Mucosa of descending colon (tissue), 3 donors: ENCODE measurements at places on chromosomes 6 and 20.

DNA sequence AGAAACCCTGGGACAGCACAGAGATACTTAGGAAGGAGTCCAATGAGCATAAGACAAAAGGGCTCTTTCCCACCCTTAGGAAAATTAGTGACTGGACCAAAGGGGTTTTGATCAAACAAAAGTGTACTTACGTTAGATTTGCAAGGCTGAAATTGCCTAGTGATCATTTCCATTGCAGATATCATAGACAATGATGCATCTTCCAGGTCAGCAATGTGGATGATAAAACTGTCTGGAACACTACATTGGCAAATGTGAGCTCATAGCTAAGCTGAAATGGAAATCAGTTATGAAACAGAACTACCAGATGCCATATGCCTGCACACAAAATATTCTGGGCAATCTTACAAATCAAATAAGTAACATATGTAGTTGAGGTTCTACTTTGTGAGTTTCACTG lies 34.0 kb downstream of the LY86 start:
- no peak for DNase-seq

GRCh38 chr6:40626886-40627285 lies 39.7 kb upstream of the LRFN2 start:
- no peak for DNase-seq

GRCh38 chr6:105179244-105180065 lies at the start of gene POPDC3:
POPDC3 (minus strand) TSS chr6:105180014; CDS start chr6:105161909, 18,105 bp downstream.
- peak; percentile 36 for DNase-seq

DNA sequence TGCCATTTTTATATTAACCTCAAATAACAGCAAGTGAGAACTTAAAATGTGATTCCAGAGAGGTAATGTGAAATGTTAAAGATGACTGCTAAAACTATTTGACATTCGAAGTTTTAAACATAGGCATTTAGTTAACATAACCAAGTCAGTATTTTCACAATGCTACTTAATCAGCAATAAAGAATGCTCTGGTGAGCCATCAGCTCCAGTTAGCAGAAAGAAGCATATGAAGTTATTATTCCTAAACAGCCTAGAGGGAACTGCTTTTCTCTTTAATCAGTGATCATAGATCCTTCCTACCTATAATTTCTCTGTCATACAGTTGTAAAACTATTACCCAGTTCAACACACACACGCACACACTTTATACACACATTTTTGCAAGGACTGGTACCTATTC lies 60.1 kb downstream of the MMS22L start:
- no peak for DNase-seq

DNA sequence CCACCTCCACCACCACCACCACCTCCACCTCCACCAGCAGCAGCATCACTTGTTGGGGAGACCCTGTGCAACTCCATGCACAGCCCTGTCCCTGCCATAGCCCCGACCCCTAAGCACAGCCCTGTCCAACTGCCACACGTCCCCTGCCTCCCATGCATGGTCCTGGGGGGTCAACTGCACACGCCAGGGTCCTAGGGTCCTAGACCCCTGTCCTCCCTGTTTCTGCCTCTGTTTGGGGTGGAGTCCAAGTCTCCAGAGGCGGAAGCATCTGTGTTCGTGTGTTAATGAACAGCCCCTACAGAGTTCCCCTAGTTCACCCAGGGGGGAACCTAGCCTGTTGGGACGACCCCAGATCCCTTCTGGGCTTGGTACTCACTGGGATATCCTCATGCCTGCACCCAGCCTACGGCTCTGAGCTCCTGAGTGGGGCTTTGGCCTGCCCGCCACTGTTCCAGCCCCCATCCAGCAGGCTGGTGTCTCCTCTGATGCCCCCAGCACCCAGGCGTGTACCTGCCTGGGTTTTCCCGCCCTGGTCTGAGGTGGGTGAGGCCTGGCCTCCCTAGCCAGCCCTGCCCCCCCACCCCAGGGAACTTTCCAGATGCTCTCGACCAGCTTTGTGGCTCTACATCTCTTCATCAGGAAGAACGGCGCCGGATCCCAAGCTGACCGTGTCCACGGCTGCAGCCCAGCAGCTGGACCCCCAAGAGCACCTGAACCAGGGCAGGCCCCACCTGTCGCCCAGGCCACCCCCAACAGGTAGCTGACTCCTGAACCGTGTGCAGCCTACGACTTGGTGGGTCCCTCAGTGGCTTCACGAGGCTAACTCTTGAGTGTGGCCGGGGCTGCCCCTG lies 2.5 kb upstream of the TNFRSF6B start:
- DNase-seq, result no peak

- DNase-seq, result no peak
Observed at GRCh38 chr6:11432713-11433450, 104.7 kb upstream of the TMEM170B start.

DNA sequence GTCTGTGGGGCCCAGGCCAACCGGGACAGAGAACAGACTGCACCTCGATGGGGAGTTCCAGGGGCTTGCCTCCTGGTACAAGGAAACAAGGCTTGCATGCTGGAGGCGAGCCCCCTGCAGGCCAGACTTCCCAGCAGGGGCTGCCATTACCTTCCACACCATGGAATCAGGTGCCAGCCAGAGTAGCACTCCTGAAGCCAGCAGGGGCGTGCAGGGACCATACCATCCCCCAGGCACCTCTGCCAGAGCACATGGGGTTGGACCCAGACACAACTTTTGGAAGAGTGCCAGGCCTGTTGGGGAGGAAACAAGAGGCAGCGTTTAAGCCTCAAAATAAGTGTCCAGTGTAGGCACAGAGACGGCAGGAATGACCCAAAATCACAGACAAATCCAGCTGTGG lies 6.5 kb downstream of the DDO start:
- DNase-seq, result no peak

GRCh38 chr6:144217264-144217663 lies 66.9 kb downstream of the STX11 start:
- DNase-seq, result peak; percentile 6

DNA sequence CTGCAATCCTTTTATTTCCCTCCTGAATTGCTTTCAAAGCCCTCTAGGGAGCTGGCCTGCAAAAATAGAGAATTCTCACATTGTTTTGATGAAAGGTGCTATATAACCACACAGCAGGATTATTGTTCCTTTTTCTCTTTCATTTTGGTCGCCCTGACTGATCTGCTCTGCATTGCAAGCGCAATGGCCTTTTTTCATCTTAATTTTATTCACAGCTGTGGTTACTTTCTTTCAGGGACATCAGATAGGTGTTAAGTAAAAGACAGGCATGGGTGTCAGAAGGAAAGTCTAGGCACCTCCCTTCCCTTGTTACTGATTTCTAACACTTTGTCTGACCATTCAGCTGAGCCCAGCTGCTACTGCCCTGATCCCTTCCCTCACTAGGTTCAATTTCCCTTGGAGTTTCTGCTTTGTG lies 850.5 kb upstream of the MAP3K7 start:
- DNase-seq, result no peak

GRCh38 chr6:95318137-95318536 lies 259.2 kb upstream of the MANEA start:
- DNase-seq, result no peak

DNA sequence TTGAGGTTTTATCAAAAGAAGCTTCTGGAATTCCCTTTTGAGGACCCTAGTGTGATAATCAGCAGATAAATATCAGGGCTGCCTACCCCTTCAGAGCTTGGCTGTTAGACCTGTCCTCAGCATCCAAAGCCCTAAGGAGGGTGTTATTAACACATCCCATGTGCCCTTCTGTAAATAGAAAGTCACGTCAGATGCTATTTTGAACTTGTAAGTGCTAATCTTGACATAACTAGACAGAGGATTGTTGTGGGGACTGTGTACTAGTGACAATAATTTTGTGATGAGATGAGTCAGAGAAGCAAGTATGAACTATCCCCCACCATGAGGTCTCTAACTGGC lies 4.9 kb upstream of the LAMA4 start:
- DNase-seq, result no peak

DNA sequence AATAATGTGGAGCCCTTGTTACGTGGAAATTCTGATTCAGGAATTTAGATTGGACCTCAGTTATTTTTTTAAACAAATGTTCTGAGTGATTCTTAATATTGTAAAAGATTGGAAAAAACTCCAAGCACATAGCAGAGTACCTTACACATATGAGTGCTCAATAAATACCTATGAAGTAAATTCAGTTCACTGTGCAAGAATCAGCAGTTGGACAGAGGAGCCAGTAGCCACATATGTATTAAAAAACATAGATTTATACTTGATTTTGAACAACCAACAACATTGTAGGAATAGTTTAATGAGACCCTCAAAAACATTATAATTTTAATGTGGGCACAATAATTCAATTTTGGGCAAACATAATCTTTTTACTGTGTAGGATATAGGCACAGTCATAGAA lies 109.3 kb upstream of the B3GAT2 start:
- DNase-seq, result no peak

- DNase-seq, result no peak
Observed at GRCh38 chr6:56151609-56152224, 95.7 kb downstream of the COL21A1 start.

DNA sequence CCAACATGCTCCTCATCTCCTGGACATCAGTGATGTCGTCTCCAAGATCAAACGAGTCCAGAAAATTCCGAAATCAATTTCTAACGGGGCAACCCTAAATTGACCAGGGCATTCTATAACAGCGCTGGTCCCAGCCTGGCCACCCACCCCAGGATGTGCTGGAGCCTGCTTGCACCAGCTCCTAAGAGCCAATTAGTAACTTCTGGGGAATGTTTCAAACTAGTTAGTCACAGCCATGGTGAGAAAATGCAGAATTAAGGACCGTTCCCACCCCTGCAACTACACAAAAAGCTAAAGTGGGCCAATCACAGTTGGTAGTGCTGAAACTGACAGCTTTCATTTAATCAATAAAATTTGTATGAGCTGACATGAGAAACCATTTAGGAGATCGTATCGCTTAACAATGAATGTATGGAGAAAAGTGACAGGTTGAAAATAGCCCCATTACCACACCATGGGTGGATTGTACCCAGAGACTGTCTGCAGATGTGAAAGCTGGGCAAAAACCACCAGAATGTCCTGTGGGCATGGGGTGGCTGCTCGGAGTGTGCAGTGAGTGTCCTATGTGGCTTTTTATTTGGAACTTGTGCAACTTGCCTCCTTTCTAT lies 165.7 kb upstream of the AFDN start:
- DNase-seq, result no peak

GRCh38 chr6:11212664-11213063 lies 19.8 kb downstream of the NEDD9 start:
- no peak for DNase-seq

DNA sequence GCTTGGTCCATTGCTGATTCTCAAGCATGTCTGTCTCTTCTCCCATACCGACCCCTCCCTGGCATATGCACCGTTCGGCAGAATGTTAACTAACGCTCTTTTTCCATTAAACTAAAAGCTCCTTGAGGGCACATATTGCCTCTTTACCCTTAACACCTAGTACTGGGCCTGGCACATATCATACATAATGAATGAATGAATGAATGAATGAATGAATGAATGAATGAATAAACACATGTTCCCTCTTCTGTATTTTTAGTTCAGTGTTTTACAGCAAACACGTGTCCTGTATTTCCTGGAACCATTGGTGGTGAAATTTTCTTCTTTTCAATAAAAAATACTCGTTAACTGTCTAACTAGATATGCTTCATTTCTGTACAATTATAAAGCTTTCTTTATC lies 174.4 kb upstream of the DTNBP1 start:
- no peak for DNase-seq

DNA sequence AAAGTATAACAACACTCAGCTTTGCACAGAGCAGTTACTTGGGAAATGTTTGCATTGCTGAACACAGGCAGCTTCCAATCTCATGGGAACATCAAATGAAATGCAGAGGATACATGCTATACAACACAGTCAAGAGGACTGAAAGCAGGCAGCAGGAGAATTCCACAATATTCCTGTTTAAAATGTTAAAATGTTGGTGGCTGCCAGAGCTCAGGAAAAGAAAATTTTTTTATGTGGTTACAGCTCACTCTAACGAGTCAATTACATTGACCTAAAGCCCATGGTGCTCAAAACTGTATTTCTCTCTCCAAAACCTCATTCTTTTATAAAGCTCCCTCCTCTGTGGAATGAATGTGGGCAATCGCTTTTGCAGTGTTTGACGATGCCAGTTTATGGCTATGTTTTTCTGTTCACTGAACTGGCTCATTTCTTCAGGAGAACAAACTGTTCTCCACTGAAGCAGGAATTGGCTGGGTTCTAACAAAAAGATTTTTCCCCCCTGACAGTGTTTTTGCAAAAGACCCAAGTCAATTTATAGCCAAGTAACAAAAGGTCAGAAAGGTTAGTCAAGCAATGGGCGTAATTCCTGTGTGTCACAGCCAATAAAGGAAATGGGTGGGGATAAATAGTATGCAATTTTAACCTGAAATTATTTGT lies 69.0 kb downstream of the ZHX3 start:
- DNase-seq, result no peak

DNA sequence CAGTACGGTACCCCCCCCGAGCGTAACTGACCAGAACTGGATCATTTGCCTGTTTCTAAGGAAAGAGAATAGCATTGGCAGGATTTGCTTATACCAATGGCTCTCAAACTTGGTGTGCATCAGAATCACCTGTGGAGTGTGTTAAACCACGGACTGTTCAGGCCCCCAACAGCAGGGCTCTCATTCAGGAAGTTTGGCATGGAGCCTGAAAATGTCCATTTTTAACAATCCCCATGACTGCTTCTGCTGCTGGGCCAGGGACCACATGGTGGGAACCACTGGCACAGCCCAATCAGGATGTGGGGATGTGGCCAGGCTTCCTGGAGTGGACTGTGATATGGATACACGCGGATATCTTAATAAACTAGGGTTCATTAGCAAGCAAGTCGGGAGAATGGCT lies 53.9 kb downstream of the GTF2H5 start:
- no peak for DNase-seq

DNA sequence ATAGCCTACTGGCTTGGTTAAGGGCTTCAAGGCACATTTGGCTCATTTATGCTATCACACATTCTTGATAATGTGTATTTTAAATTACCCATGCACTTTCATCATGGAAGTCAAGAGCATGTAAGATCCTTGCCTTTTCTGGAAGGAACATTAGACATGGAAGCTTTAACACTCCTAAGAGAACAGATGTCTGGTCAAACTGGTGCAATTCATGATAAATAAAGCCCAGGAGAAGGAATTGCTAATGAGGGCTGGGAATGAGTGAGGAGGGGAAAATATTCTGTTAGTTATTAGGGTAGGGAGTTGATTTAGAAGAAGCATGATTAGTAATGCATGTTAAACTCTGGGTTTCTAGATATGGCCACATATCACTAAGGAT lies 688.6 kb upstream of the CITED2 start:
- DNase-seq, result no peak

DNA sequence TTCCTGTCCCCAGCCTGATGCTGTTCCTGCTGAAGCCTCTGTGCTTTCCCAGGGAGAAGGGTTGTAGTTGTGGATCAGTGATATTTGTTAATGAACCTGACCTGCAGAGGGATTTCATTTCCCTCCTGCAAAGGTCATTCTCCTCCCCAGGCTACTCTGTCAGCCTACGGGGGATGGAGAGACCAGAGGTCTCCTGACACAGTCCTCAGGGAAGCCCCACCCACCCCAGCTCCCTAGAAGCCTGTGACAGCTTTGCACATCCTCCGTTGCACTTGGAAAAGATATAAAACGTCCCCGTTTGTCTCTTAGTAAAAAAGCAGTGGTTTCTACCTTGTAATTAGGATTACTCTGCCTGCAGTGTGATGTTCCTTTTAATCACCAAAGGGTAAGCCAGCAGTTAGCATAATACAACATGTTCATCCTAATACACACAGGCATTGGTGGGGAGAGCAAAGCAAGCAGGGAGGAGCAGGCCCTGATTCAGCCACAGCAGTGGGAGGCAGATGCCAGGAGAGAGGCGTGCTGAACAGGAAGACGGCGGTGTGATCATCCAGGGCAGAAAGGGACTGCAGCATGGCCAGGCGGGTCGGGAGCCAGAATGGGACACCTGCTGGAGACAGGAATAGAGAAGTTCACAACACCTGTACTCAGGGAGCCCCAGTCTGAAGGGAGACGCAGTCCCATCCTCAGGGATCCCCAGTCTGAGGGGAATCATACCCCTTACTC lies 293.5 kb downstream of the LRFN2 start:
- no peak for DNase-seq
